ENCODE measurements at places on chromosomes 16 and 17.

- DNase-seq, result no peak
These were observed 35.0 kb downstream of the BCAS3 start for GRCh38 chr17:60712675-60713074.

GRCh38 chr17:63820963-63821561, 6.2 kb upstream of the PSMC5 start:
- no peak for DNase-seq

- peak; percentile 49 for DNase-seq
These were observed 628 bp upstream of the BLMH start for GRCh38 chr17:30292286-30292858.

GRCh38 chr16:88194397-88195268, 188.1 kb upstream of the ZNF469 start:
- peak; percentile 70 for DNase-seq

DNA sequence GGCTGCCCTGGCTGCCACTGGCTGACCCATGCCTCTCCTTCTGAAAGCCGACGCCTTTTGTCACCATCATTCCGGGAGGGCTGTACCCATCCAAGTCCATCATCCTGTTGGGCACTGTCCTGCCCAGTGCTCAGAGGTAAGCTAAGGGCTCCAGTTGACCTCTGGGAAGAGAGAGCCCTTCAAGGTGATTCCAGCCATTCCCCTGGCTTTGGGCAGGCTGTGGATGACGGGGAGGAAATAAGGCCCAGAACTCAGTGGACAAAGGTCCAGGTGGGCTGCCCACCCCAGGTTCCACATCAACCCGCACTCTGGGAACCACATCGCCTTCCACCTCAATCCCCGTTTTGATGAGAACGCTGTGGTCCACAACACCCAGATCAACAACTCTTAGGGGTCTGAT, 45.8 kb downstream of the NOS2 start:
- DNase-seq, result no peak

GRCh38 chr16:29988346-29989075, 6.9 kb downstream of the HIRIP3 start:
- DNase-seq, result no peak

DNA sequence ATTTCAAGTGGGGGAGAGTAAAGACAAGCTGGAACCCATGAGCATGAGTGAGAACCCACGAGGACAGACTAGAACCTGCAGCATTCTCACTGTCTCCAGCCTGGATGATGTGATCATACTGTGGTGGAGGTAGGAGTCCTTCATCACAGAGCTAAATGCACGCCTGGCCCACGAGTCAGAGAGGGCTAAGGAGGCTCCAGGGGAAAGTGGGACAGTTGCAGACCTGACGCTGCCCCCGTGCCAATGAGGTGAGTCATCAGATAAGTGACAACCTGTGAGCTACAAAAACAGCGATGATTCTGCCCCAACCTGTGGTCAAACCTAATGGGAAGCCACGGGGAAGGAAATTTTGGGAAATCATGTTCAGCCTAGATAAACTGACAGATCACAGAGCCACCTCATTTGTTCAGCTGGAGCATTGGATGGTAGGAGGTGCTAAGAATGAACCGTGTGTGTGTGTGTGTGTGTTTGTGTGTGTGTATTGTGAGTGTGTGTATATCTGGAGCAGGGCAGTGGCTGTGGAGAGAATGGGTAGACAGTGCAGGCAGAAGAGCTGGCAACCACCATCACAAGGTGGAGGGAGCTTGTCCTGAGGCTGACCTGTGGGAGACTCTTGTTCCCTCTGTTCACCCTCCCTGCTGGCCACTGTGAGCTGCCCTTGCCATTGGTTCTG, 131.8 kb downstream of the UTP18 start:
- DNase-seq, result no peak

DNA sequence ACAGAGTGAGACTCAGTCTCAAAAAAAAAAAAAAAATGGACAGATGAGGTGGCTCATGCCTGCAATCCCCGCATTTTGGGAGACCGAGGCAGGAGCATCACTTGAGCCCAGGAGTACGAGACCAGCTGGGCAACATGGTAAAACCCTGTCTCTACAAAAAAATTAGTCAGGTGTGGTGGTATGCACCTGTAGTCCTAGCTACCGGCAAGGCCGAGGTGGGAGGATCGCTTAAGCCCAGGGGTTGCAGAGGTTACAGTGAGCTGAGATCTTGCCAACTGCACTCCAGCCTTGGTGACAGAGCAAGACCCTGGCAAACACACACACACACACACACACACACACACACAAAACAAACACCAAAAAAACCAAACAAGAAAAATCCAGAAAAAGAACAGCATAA, 7.7 kb upstream of the ENGASE start:
- DNase-seq, result no peak

GRCh38 chr17:76414334-76415295, 30.2 kb downstream of the SPHK1 start:
- no peak for DNase-seq

DNA sequence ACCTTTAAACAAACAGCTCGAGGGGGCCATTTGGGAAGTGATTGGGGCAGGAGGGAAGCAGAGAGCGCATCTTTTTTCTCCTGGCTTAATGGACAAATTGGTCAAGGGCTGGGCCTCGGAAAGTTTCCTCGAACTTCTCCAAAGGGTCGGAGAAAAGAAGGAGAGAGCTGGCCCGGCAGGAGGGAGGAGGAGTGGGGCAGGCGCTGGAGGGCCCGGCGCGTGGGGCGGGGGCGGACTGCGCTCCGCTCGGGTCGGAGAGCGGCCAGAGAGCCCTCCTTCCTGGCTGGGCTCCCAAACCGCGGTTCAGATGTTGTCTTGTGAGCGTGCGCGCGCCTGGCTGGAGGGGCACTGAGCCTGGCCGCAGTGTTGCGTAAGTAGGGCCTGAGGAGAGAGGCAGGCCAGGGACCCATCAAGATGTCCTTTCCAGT, 1.2 kb downstream of the MMP2 start:
- DNase-seq, result peak; percentile 35

- DNase-seq, result no peak
These were observed 387.3 kb downstream of the HS3ST3B1 start for GRCh38 chr17:14688134-14688533.

GRCh38 chr17:15511142-15511541, 43.7 kb upstream of the CDRT4 start:
- DNase-seq, result peak; percentile 59

DNA sequence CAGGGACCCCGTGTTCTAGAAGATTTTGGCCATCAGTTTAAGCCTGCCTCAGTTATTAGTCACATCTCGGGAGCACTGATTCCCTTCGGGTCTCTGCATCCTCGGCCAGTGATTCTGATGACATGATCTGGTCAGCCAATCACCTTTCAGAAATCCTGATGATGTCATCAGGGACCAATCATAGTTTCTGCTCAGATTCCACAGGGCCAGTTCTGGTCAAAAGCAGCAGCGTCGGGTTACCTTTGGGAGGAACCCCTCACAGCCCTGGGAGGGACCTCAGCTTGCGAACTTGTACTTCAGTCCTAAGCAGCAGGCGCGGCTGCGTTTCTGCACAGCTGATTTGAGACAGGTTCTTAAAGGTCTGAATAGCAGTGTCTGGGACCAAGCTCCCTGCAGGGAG, 13.9 kb downstream of the KDM8 start:
- DNase-seq, result no peak

- DNase-seq, result peak; percentile 4
These were observed 28.7 kb downstream of the CALB2 start for GRCh38 chr16:71387045-71387871.

DNA sequence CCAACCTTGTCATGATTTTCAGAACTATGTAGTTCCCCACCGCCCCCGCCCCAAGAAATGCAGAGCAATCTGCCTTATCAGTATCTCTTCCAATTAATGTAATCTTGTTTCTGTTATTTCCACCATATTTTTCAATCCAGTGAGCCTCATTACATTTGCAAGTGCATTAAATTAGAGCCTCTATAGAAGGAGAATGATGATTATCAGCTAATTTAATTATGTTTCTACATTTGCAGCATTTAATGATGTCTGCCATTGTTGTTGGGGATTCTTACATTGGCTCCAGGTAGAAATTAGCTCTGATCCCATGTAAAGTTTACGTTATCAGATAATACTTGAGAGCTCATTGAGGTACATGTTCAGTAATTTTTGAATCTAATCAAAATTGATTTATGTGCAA, 707.0 kb upstream of the RBFOX1 start:
- DNase-seq, result no peak

- peak; percentile 46 for DNase-seq
These were observed 5.0 kb upstream of the PRSS54 start for GRCh38 chr16:58299757-58300349.

GRCh38 chr17:68125111-68125870, 89.8 kb downstream of the KPNA2 start:
- no peak for DNase-seq

- no peak for DNase-seq
These were observed 9.9 kb downstream of the FOXJ1 start for GRCh38 chr17:76131051-76131691.

GRCh38 chr17:79203016-79203415, 128.4 kb downstream of the ENGASE start:
- no peak for DNase-seq

- DNase-seq, result peak; percentile 52
These were observed 7.3 kb upstream of the TSPOAP1 start for GRCh38 chr17:58335779-58336455.

DNA sequence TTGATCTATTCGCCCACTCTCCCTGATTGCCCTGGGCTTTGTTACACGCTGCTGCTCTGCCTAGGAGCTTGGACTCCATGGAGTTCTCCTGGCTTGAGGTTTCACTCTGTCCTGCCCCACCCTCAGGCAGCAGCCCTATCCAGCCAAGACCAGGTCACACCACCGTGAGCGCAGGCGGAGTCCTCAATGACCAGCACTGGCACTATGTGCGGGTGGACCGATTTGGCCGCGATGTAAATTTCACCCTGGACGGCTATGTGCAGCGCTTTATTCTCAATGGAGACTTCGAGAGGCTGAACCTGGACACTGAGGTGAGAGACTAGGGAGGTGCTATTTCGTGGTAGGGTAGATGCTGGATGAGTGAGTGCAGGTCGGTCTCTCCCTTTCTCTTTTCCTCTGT, 3.5 kb downstream of the CNTNAP1 start:
- no peak for DNase-seq

GRCh38 chr17:45983614-45984310, 15.3 kb upstream of the STH start:
- no peak for DNase-seq

DNA sequence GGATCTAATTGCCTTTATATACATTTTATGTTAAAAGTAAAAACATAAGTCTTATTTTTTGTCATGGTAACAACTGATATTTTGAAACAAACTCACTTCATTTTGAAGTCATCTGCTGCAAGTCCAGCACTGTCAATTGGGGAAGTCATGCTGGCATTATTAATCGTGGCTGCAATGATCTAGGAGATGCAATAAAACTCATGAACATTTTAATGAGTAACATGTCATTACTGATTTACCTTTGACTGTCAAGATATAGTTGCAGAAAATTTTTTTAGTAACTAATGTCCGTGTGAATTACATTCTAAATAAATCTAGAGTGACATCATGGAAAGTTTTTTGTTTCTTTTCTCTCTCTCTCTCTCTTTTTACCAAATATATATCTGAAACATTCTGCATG, 17.3 kb upstream of the KRT24 start:
- DNase-seq, result no peak

- DNase-seq, result no peak
These were observed 11.3 kb downstream of the RAI1 start for GRCh38 chr17:17692353-17693252.

- DNase-seq, result no peak
These were observed 40.6 kb upstream of the XYLT1 start for GRCh38 chr16:17511340-17511739.

- DNase-seq, result peak; percentile 85
These were observed 38.0 kb upstream of the MNT start for GRCh38 chr17:2438823-2439222.
